ENCODE measurements at places on chromosomes 2 and 18.

- DNase-seq: no peak
These were observed 56.5 kb downstream of the TPGS2 start for GRCh38 chr18:36772241-36772723.

DNA sequence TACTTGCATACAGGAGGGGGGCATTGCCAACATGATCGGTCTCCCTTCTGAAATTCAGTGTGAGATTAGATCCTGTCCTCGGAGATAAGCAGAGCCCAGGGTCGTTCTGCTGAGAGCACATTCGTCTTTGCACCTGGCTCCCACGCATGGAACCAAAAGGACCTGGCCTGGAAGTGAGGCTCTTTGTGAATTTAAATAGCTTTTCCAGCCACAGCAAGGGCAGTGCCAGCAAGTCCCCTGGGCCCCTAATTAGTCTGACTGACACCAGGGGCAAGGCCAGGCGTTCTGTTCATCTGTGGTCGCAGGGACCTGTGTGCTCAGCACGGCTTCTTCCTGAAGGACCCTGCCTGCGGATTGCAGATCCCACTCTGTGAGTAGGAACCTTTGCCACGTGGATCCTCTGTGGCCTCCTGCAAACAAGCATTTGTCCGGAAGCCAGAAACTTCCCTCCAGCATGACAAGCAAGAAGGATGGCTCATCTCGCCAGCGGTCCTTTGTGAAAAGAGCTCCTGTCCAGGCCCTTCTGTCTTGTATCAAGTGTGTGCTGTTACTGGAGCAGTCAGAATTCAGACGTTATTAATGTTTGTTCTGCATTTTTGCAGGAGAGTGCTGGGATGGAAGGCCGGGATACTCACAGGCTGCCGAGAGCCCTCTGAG, 128.7 kb downstream of the TPO start:
- no peak for DNase-seq

- DNase-seq: no peak
These were observed 76.5 kb downstream of the ZNF521 start for GRCh38 chr18:25275412-25276001.

- no peak for DNase-seq
These were observed 254.9 kb upstream of the SIX3 start for GRCh38 chr2:44686561-44686960.

- no peak for DNase-seq
These were observed 410.4 kb downstream of the DSC3 start for GRCh38 chr18:30632071-30632698.

- no peak for DNase-seq
These were observed 4.8 kb upstream of the TTC39C start for GRCh38 chr18:24009651-24010333.

DNA sequence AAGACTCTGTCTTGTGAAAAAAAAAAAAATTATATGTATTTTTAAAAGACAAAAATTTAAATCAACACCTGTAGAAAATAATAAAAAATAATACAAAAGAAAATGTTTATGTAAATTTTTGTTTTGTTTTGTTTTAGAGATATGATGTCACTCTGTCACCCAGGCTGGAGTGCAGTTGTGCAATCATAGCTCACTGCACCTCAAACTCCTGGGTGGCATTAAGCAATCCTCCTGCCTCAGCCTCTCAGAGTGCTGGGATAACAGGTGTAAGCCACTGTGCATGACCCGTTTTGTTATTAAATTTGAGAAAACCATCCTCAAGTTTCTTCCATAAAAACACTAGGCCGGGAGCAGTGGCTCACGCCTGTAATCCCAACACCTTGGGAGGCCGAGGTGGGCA, 56.2 kb upstream of the B3GNT7 start:
- no peak for DNase-seq

DNA sequence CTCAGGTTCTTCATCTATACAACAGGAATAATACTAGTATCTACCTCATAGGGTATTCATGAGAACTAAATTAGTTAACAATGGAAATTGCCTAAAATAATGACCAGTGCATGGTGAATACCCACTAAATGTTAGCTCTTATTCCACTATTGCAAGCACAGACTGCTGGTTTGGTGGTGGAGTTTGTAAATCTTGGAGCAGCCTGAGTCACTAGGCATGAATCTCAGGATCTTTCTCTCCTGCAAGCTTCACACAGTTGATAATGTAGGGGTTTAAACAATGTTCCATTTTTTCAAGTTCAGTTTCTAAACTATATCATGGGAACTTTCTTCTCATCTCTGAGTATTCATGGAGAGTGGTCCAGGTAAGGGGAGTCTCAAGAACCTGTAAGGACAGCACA, 84.0 kb downstream of the OSR1 start:
- DNase-seq: no peak

- DNase-seq: no peak
These were observed 31.9 kb upstream of the MAPRE3 start for GRCh38 chr2:26938399-26939118.

DNA sequence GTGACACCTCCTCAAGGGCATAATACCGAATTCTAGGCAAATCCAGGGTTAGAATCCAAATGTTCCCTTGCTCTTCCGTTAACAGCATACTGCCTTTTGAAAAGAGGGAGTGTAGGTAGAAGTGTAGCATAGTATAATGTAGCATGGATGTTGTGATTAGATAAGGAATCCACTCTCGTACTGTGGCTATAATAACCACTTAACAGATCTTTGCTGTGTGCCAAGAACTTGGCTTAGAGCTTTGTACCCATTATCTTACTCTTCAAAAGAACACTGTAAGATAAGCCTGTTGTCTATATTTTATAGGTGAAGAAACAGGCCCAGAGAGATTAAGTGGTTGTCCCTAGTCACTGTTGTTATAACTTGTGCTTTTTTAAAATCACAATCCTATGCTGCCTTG, 24.2 kb downstream of the WDR75 start:
- DNase-seq: no peak

- DNase-seq: no peak
These were observed 246.0 kb downstream of the CLIP4 start for GRCh38 chr2:29361231-29361630.

DNA sequence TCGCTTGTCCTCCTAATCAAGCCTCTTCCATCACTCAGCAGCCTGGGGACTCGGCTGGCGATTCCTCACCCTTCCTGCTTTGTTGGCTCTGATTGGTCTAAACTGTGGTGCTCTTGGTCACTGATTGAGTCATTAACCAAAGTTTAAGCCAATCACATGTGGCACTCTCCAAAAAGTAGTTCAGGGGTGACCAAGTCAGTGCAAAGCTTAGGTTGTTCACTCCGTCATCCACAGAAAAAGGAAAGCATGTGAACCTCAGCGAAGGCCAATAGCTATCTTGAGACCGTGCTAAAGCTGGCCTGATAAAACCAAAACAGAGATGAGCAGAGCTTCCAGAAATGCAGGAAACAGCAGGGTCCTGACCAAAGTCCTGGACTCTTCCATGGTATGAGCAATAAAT, 4.9 kb downstream of the ALPK2 start:
- DNase-seq: no peak

DNA sequence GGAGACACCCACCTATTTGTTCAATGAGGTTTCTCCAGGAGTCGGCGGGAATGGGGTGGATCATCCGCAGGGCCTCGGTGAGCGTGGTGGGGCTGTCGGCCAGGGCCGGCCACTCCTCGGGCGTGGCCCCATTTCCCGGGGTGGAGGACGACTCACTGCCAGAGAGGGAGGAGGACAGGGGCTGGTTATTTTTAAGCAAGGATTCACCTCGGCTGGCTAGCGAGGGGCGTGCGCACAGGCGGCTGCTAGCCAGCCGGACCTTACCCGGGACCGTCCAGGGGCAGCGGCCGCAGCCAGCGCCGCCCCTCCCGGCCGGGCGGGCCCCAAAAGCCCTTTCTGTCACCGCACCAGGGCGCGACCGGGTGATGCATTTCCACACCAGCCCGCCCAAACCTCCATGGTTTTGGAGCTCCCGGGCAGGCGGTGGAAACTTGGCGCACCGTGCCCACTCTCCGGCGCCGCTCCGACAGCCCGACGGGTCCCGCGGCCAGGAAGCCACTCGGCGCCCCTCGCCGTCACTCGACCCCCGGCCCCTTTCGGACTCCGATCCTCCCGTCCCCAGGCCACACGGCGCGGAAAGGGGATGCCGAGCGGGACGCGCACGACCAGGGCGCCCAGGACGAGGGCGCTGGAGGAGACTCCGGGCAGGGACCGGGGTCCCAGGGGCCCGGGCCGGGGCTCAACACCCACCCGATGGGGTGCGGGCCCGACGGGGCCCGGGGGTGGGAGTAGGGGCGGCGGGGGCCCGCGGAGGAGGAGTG, 57.1 kb downstream of the SNORC start:
- DNase-seq: no peak

DNA sequence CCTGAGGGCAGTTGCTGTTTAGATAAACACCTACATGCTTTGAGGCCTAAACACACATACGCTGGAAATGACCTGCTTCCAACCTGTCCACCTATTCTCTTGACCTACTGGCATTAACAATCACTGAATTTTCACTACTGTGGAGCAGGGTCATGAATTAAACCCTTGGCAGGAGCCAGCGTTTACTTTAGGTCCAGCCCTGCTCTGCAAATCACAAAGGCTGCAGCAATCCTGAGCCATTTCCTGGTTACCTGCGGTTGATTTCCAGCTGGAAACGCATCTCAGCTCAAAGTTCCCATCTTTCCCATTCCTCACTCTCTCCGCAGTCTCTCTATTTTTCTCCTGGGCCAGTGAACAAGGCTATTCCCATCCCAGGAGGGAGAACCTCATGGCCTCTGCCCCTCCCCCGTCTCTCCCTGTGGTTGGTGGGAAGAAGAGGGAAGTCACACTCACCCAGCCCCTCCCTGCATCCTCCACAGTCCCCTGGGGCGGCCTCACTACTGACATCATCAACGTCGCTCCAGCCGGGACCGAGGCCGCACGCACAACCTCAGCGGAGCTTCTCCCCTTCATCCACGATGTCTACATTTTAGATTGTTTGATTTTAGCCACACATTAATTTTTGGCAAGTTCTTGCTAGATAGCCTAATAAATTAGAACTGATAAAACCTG, 84.5 kb upstream of the SNTG2 start:
- DNase-seq: no peak

DNA sequence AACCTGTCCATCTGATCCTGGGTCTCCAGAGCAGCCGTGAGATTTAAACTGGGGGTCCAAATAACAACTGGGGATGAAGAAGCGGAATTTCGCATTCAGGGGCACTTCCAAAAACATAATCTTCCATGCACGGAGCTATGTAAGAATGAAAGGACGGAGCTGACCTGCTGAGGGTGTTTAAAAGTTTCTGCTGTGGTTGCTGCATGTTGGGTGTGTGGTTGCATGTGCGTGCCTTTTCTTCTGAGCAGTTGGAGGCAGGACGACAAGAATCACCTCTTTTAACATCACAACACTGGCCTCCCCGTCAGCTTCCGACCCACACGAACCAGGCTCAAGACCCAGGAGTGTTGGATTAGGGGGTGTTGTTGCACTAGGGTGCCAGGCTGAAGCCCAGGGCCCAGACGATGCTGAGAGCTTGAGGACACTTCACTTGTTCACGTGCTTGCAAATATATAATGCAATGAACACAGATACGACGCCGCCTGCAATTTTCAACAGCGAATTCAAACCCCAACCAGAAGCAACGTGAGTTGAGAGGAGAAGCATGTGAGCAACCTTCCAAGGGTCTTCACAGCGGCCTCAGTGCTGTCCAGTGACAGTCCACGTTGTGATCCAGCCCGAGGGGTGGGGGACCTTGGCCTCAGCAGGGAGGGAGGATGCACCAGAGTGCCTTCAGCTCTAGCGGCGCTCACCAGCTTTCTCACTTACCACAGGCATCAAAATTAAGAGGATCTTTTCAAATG, 76.0 kb upstream of the SALL3 start:
- DNase-seq: no peak

DNA sequence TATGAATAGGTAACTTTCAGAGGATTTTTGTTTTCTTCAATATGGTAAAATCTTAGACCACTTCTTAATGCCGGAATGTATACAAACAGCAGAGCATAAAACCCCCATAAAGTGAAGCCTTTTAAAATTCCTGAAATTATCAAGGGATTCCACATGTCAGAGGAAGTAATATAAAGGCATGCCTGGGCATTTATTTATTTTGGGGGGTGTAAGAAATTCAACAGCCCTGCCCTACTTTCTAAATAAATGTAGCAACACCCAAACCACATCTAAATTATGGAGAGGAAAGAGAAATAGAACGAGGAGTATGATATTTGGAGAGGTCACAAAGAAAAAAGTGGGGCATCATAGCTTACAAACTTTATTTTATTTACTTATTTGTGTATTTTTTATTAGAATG, 9.9 kb downstream of the CHST9 start:
- DNase-seq: no peak

GRCh38 chr2:163319006-163319405, 416.8 kb downstream of the FIGN start:
- no peak for DNase-seq

DNA sequence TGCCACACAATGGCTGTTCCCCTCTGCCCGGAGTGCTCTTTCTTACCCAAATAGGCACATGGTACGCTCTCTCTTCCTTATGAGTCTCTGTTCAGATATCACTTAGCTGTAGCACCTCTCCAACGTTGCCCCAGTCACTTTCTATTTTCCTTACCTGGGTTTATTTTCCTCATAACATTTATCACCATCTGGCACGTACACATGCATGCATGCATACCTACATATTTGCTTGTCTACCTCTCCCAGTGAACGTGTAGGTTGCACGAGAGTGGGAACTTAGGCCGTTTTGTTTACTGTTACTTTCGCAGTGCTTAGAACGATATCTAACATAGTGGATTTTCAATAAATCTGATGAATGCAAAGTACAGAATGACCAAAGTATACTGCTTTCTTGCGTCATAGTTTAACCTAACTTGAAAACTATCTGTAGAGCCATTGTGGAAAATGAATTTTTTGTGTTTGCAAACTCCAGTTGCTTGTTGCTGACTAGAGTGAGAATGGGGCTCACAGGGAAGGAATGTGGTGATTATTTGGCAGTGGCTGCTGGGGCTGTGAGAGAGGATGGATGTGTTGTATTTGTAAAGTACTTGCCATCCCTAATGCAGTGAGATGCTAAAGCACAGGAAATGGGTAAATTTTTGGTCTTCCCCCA, 47.1 kb downstream of the ACSL3 start:
- no peak for DNase-seq

DNA sequence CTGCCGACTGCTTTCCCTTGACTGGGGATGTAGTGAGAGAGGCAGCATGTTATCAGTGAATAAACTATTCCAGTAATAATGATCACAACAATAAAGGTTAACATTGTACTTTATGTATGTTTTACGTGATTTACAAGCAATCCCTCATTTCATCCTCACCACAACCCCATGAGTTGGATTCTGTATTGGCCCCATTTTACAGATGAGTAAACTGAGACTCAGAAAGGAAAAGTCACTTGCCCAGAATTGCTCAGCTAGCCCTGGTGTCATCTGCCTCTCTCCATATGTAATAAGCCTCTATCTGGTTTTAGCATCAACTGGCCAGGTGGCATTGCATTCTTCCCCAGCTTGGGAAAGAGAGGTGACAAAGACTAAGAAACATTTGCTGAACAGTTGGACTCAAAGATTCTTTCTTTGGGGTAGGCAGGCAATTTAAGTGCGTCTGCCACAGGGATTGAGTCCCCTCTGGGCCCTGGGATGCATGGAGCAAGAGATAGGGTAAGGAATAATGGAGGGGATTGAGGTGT, 2.2 kb downstream of the CXCR2 start:
- DNase-seq: no peak

- DNase-seq: no peak
These were observed 126.5 kb downstream of the INO80D start for GRCh38 chr2:205959521-205959920.
